Stimulated activated CD4-positive, alpha-beta T cell treated with anti-CD3 and anti-CD28 coated beads, Interleukin-1b, Interleukin-23, amount 100 ng/mL, for 24 hours (primary cell): ENCODE measurements at places on chromosomes 4 and X.

- no peak for DNase-seq
Measured at GRCh38 chrX:85836868-85837267, 210.5 kb downstream of the CHM start.

DNA sequence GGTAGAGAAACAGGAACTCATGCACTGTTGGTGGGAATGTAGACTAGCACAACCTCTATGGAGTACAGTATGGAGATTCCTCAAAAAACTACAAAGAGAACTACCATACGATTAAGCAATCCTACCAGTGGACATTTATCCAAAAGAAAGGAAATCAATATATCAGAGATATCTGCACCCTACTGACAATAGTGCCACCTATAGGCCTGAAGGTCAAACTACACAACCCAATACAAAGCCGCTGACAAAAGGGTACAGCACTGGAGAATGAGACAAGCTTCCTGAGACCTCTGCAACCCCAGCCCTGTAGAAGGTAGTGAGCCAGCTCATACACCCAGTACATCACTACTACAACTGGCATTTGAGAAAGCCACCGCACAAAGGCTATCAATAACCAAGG lies 67.1 kb downstream of the CBR4 start:
- DNase-seq: no peak

- DNase-seq: no peak
Measured at GRCh38 chrX:109036624-109037023, 300.3 kb upstream of the IRS4 start.

DNA sequence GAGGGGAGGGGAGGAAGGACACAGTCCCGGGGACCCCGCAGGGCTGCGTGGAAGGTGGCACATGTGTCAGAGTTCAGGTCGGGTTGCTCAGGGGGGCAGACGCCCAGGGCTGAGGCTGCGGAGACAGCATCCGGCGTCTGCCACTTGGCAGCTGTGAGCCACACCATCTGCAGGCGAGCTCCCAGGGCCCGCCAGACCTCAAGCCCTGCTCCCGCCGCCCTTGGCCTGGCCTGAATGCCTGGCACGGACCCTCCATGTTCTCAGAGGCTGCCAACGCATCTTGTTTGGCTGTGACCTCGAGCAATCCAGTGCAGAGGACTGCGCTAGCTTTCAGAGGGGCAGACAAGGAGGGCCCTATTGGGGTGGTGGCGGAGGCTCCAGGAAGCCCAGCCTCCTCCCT lies 5.1 kb downstream of the BGN start:
- no peak for DNase-seq

DNA sequence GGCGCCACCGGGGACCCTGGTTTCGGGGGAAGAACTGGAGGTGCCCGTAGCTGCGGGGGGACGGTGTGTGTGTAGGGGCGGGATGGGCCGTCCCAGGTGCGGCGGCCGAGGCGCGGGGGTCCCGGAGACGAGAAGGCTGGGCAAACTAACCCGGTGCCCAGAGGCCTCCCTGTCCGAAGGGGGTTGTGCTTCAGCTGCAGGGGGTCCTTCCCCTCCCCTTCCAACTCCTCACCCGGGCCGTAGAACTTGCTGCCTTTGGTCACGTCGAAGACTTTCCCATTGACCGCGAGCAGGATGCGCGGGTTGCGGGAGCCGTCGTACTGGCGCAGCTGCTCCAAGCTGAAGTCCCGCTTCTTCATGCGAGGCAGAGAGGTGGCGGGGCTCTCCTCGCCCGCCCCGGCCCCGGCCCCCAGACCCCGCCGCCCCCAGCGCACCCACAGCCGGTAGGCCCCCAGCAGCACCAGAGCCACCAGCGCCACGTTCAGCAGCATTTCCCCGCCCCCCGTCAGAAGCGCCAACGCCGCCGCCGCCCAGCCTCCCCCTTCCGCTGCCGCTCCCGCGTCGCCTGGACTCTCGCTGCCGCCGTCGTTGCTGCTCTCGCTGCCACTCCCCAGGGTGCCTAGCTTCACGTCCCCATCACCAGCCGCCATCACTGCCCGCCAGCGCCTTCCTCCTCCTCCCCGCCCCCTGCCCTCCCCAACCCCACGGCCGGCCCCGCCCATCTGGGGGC lies at the start of gene PGRMC2:
PGRMC2 (minus strand) TSS at position 673 of the 730 bp plus-strand sequence; CDS start at position 650, 23 bp downstream.
- no peak for DNase-seq

GRCh38 chrX:70139736-70140135 lies 6.5 kb downstream of the IGBP1 start:
- DNase-seq: no peak

DNA sequence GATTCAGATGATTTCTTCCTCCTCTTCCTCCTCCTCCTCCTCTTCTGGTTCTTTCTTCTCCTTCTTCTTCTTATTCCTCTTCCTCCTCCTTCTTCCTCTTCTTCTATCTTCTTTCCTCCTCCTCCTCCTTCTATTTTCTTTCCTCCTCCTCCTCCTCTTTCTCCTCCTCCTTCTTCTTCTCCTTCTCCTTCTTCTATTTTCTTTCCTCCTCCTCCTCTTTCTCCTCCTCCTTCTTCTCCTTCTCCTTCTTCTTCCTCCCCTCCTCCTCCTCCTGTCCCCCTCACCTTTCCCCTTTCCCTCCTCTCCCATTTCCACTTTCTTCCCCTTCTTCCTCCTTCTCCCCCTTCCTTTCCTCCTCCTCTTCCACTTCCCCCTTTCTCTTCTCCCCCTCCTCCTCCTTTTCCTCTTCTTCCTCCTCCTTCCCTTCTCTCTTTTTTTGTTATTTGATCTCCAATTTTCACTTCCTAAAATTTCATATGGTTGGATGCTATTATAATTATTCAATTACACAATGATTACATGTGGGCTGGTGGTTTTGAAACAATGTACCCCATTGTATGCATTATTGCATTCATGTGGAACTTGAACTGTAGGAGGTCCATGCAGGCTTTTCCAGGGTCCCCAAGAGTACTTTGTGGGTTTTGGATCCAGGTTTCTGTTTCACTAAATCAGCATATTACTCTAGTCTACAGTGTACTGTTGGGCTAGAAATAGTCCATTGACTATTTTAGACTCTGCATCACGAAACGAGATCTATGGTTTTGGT lies 68.1 kb downstream of the SORBS2 start:
- DNase-seq: no peak

DNA sequence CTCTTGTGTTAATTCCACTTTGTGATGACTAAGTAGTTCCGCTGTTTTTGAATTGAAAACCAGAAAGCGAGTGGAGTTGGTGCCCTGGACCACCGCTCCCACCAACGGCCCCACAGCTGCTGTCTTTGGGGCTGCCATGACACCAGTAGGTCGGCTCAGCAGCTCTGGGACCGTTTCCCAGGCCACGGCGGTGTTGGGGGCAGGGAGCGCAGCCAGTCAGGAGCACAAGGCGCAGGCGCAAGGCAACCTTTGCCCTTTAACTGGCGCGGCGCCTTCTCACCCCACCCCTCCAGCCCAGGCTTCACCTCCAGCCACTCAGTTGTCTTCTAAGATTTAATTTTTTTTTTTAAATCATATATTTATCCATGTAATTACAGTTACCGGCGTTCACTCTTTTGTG lies at the start of gene GK2:
GK2 (minus strand) TSS at position 166 of the 400 bp plus-strand sequence; CDS start at position 138, 28 bp downstream.
- DNase-seq: no peak
